Glutamatergic neuron (in vitro differentiated cells): ENCODE measurements at places on chromosomes 2 and 18.

GRCh38 chr2:239824046-239824694 lies 201.0 kb downstream of the NDUFA10 start:
- no peak overlapping the region for H3K4me3 ChIP-seq
- no peak overlapping the region for H3K27ac ChIP-seq
- H3K36me3 ChIP-seq, result no peaks in the 10 kb centered on the region
- DNase-seq, result no peak

DNA sequence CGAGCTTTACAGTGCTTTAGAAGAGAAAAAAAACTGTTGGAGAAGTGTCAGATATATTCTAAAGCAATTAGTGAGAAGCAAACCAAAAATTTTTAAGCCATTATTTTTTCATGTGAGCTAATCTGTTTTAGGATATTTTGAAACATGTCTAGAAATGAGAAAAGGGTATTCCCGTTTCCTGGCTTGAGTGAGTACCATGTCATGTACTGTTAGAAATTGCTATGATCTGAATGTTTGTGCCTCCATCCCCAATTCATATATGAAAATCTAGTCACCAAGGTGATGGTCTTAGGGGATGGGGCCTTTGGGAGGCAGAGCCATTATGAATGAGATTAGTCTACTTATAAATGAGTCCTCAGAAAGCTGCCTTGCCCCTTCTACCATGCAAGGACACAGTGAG lies 493.3 kb upstream of the GCFC2 start:
- H3K27ac ChIP-seq, result no peak overlapping the region
- H3K27me3 ChIP-seq, result no peaks in the 10 kb centered on the region
- H3K36me3 ChIP-seq, result no peaks in the 10 kb centered on the region
- H3K4me1 ChIP-seq, result peaks cover 2% of the 10 kb centered on the region
- no peak for DNase-seq

DNA sequence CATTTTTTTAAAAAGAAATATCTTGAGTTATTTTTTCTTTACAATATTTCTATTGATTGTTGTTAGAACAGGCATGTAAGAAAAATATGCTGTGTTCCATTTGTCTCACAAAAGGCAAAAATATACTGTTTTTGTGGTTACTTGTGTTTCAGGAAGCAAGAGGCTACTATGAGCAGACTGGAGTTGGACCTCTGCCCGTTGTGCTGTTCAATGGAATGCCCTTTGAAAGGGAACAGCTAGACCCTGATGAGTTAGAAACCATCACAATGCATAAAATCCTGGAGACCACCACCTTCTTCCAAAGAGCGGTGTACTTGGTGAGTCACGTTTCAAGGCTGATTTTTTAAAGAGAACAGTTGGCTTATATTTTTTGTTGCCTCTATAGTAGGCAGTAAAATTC lies 54.7 kb downstream of the UGGT1 start:
- DNase-seq, result no peak
- no peak overlapping the region for H3K4me3 ChIP-seq
- no peak overlapping the region for H3K27ac ChIP-seq
- no peaks in the 10 kb centered on the region for H3K4me1 ChIP-seq
- H3K27me3 ChIP-seq, result no peaks in the 10 kb centered on the region
- H3K36me3 ChIP-seq, result no peaks in the 10 kb centered on the region

GRCh38 chr2:236121546-236121945 lies 46.6 kb downstream of the GBX2 start:
- H3K27ac ChIP-seq, result no peak overlapping the region
- DNase-seq, result no peak
- peaks cover 5% of the 10 kb centered on the region for H3K36me3 ChIP-seq
- peaks cover 9% of the 10 kb centered on the region for H3K4me1 ChIP-seq
- H3K27me3 ChIP-seq, result peaks cover under 1% of the 10 kb centered on the region
- no peak overlapping the region for H3K4me3 ChIP-seq

- peak overlapping the region; percentile 81 for H3K27ac ChIP-seq
- peak overlapping the region; percentile 98 for H3K4me3 ChIP-seq
- H3K36me3 ChIP-seq, result no peaks in the 10 kb centered on the region
- H3K4me1 ChIP-seq, result peaks cover 41% of the 10 kb centered on the region
These were observed 1.6 kb downstream of the NCOA1 start for GRCh38 chr2:24492421-24493279.

- no peak for DNase-seq
- H3K4me1 ChIP-seq, result peaks cover 43% of the 10 kb centered on the region
- H3K4me3 ChIP-seq, result no peak overlapping the region
- no peaks in the 10 kb centered on the region for H3K36me3 ChIP-seq
- H3K27me3 ChIP-seq, result no peaks in the 10 kb centered on the region
These were observed 40.5 kb downstream of the MYO3B start for GRCh38 chr2:170218456-170218855.

DNA sequence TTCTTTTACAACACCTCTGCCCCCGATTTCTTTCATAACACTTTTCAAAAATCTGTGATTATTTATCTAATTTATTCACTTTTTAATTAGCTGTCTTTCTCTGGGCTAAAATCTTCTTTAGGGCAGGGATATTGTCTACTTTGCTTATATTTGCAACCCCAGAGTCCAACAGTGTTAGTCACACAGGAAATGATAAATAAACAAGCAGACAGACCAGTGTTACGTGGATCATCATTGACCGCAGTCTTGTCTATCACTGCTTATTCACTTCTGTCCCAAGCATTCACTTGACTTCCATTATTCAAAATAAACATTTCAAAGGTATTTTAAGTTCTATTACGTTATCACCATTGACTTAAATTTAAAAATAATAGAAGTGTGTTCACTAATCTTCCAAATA lies 237.6 kb upstream of the UBE2E3 start:
- no peaks in the 10 kb centered on the region for H3K4me1 ChIP-seq
- DNase-seq, result no peak
- H3K27me3 ChIP-seq, result no peaks in the 10 kb centered on the region
- no peak overlapping the region for H3K27ac ChIP-seq
- H3K4me3 ChIP-seq, result no peak overlapping the region
